ENCODE measurements at places on chromosomes 6 and 20.

DNA sequence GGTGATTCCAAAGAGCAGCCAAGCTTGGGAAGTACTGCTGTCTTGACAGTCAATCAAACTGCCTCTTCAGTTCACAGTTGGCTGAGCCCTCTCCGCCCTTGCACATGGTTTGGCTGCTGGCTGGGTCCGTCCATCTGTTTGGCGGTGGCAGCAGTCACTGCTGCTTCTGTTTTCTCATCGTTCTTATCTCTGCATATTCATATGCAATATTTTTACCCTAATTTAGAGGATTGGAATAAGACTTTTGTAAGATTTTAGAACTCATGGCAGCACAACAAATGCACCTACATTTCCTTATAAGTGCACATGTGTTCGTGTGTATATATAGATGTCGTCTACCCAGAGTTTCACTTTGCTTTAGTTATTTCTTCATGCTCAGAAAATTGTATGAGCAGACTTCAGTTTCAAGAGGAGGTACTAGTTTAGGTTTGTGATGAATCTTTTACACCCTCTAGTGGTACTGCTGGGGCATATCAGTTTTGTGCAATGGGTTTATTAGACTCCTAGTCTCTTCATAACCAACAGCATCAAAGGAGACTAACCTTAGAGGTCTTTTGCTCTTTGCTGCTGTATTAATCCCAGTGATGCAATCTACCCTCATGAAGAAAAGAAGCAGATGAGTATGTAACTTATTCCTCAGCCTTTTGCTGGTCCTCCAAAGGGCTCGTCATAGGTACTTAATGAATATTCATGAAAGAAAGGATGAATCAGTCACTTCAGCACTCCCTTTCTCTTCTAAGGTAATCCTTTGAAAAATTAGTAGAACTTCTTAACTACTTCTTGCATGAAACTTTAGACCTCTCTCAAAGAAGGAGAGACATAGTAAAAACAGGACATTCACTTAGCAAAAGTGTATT, 44.3 kb downstream of the KHDC1L start:
- DNase-seq: no peak

DNA sequence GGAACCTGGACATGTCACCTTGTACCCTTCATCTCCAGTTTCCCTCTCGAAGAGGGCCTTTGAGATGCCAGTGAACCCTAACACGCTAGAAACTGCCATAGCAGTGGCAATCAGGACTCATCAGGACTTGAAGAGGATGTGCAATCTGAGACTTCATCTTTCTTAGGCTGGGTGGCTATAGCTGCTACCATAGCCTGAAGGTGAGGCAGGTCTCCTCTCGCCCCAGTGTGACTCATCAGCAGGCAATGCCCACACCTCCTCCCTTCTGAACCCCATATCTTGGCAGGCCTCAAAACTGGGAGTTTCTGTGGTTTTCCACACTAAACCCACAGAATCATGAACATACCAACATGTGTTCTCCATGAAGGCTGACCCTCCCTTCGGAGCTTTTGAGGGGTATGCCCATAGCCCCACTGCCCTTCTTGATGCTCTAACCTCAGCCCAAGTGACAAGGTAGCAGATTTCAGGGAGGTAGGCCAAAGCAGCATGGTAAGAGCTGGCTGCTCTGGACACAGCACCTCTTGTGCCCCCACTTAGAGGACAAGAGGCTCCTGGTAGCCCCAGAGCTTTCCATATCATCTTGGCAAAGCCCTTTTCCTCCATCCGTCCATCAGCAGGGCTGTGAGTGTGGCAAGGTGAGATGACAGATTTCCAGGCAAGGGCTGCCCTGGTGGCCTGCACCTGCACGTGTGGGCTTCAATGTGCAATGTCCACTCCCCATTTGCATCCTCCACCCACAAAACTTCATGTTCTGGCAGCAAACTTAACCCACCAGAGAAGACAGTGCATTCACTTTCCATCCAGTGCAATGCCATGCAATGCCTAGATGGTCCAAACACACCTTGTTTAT, 2.6 kb downstream of the BLCAP start:
- DNase-seq: no peak

DNA sequence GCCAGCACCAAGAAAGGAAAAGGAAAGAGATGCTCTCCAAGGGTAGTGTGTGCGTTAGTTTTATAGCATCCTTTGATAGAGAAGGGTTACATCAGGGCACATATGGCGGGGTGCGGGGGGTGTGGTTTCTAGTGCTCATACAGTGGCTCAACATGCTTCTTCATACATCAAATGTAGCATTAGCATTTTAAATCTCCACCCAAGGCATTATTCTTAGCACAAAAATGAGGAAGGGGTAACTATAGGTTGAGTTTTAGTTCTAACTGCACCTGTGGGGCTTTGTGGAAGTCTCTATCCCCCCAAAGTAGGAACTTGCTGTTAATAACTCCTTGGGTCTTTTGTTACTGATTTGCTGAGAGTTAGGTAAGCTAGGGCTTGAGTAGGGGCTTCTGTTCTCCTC, 89.3 kb downstream of the CEP57L1 start:
- no peak for DNase-seq

- DNase-seq: no peak
Measured at GRCh38 chr6:36959555-36960250, 5.2 kb downstream of the PI16 start.

Data from activated T-cell treated with anti-CD3 and anti-CD28 coated beads, Interleukin-2, amount 50 U/mL, for 1 hour (primary cell).